ENCODE measurements at places on chromosomes 16 and 17.
A peak's percentile ranks its signal among the peaks of the same experiment; 100 is the strongest.

DNA sequence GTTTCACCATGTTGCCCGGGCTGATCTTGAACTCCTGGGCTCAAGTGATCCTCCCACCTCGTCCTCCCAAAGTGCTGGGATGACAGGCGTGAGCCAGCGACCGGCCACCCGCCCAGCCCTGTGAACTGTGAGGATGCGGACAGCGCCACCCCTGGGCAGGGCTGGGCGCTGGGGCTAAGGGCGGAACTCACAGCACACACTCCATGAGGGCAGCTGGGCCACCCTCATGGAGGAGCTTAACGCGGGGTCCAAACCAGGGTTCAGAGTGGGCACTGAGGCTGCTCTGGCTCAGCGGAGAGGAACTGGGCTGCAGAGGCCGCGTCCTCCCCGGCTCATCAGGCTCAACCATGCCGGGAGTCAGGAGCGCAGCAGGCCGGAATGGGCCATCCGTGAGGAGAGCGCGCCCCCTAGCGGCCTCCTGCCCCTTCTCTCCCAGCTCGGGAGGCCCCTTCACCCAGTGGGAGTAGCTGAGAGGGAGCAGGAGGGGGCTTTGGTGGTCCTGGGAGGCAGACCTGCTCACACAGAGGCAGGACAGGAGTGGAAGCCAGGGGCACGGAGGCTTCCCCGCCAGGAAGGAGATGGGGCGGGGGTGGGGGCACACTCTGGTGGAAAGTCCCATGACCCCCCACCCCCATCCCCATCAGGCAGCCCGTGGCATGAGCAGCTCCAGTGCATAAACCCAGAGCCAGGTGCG, 13.8 kb downstream of the CORO7 start:
- peak; percentile 72 for DNase-seq

- no peak for DNase-seq
Observed at GRCh38 chr17:8465759-8466158, 30.1 kb downstream of the NDEL1 start.

DNA sequence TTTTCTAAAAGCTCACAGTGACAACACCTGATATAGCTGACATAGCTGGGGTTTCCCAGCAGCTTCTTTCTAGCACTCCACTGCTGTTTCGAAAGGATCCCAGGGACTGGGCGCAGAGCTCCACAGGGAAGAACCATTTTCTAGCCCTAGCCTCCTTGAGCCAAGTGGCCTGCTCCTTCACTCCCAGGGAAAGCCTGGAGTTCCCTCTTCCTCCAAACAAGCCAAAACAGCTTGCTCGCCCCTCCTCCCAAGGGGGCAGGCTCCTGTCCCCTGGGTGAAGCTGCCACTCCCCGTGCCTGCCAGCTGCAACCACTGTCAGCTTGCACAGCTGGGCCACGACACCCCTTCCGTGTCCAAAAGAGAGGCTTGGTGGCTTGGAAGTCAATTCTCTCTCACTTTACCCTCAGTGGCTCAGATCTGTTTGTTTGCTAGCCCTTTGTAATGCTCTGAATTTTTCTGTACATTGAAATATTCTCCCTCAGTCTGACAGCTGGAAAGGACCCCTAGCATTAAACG, 59.8 kb downstream of the CYTH1 start:
- no peak for DNase-seq

- no peak for DNase-seq
Observed at GRCh38 chr17:27463235-27463677, 7.0 kb downstream of the KSR1 start.

DNA sequence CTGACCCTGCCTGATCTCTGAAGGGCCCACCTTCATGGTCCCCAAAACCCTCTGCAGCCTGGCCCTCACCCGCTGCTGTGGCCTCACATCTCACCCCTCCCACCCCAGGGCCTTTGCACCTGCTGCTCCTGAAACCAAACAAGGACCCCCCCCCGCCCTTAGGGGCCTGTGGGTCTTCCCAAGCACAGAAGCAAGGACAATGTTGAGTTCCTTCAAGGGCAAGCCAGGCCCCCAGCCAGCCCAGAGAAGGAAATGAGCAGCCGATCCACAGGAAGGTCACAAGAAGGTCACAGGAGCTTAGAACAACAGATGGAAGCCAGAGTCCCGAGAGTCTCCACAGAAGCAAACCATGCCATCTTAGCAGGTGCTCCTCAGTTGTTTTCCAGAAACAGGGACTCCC, 493 bp upstream of the PDE6G start:
- no peak for DNase-seq

DNA sequence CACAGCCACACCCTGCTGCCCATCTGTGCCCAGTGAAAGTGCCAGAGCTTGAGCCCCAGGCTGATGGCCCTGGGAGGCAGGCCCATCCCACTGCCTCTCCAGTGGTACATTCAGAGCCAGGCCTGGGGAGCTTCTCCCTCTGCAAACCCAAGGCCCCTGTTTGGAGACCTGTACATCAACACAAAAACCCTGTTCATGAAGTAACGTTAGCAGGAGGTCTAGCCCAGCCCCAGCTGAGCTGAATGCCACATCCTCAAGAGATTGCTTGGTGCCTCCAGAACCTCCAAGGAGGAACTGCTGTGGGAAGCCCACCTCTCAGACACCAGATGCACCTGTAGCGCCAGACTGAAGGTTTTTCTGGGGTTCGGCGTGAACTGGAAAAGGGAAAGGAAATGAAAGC, 31.5 kb downstream of the C16orf78 start:
- DNase-seq, result no peak

DNA sequence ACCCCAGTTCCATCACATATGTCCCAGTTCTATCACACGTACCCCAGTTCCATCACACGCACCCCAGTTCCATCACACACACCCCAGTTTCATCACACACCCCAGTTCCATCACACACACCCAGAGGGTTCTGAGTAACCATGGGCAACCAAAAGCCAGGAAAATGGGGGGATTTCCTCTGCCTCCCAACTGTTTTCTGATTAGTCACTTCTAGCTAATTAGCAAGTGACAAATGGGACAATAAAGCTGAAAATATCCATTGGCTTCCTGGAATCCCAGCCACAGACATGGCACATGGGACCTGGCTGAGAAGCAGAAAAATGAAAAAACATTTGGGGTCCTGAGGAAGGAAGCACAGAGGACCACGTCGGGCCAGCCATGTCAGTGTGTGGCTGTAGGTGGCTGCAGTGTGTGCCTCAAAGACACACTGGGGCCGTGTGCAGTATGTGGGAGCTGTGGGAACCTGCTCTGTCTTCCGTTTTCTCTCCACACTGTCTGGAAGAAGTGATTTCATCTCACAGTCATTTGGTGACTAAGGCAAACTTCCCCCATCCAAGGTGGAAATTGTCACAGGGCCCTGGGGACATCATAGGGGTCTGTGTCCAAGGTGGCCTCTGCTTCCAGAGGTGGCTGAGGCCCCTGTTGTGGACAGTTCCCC, 106.7 kb downstream of the CMIP start:
- DNase-seq, result no peak

- no peak for DNase-seq
Observed at GRCh38 chr16:86346034-86346433, 164.3 kb upstream of the FOXF1 start.

DNA sequence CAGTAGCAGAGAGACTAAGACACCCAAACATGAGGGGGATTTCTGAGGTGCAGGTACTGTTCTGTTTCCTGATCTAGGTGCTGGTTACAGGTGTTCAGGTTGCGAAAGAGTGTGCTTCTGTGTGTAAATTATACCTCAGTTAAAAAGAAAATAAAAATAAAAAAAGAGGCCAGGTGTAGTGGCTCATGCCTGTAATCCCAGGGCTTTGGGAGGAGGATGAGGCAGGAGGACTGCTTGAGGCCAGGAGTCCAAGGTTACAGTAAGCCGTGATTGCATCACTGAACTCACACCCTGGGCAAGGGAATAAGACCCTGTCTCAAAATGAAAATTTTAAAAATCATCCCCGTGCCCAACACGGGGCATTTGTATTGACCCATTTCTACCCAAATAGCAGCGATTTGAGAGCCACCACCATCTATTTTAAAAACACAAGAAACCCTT, 3.2 kb upstream of the DCAF7 start:
- no peak for DNase-seq

GRCh38 chr16:7820816-7821215, 488.2 kb downstream of the RBFOX1 start:
- no peak for DNase-seq

Data from activated T-cell treated with anti-CD3 and anti-CD28 coated beads, Interleukin-2, amount 50 U/mL, for 1 hour (primary cell).